ENCODE measurements at places on chromosomes 11 and 22. TPM values are rescaled to one million over a fixed set of nuclear protein-coding genes. Genes with fewer than 3 reads are reported as not detected.

DNA sequence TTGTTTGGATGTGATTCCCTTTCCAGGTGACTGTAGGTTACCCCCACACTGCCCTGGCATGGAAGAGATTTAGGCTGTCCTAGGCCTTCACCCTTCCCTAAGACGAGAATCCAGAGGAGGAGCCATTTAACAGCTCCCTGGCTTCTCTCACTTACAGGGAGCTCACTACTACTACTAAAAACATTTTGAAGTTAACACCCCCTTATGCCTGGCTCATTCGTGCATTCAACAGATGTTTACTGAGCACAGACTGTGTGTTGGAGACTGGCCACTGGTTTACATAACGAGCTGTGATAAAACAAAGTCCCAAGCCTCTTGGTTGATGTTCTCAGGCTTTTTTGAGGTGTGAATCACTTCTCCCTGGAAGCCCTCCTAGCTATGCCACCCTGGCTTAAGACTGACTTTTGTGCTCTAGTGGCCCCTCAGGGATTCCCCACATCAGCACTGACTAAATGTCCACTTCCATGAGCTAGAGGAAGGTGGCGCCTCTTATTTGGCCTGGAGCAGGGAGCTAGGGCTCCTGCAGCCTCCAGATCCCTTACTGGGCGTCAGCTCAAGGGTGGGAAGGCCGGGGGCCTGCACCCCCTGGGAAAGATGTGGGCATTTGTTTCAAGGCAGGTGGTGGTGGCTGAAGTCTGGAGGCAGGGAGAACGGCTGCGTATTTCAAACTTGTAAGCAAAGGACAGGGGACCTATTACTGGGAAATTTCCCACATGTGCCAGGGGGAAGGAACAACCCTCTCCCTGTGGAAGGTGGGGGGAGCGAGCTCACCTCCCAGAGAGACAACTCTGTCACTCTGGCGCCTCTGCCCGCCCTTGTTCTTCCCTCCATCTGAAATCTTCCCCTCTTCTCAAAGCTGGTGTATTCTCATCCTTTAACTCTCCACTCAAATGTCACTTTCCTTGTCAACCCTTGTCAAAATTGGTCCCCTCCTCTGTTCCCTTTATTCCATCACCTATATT lies 19.4 kb upstream of the MALAT1 start:
- DNase-seq: peak; percentile 57

DNA sequence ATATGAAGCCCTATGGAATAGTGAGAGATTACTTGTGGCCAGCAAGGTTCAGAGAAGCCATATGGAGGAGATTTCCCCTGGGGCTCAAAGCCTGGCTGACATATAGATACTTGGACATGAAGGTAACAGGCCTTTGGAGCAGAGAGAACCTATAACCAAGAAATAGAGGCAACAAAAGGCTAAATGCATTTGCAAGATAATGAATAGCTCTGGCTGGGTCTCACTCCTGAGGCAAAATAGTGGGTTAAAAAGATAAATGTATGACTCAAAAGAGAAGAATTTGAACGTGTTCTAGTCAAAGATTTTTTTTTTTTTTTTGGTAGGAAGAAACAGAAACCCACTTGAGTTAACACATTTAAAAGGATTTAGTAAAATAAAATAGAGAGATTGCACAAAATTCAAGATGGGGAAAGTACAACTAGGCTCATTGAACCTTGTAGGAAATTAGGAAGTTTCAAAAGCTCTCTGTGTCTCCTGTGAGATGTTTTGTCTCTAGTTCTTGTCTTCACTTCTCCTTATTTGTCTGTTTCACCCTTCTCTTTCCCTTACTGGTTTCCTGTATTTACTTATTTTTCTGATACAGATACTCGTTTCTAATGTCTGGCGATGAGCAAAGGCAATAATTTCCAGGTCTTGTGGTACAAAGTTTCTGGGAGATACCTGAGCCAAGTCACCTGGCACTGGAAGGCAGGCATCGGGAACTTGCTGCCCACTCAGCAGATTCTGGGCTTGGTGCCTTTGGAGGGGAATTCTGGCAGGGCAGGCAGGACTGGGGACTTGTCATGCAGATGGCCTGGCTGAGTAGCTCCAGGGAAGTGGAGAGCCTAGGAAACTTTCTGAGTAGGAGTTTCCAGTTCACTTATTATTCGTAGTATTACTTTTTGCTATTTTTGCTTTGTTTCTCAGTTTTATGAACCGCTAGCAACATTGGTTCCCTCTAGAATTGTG lies 49.2 kb upstream of the SESN3 start:
- no peak for DNase-seq

- no peak for DNase-seq
Observed at GRCh38 chr11:95378789-95379188, 147.8 kb upstream of the SESN3 start.

DNA sequence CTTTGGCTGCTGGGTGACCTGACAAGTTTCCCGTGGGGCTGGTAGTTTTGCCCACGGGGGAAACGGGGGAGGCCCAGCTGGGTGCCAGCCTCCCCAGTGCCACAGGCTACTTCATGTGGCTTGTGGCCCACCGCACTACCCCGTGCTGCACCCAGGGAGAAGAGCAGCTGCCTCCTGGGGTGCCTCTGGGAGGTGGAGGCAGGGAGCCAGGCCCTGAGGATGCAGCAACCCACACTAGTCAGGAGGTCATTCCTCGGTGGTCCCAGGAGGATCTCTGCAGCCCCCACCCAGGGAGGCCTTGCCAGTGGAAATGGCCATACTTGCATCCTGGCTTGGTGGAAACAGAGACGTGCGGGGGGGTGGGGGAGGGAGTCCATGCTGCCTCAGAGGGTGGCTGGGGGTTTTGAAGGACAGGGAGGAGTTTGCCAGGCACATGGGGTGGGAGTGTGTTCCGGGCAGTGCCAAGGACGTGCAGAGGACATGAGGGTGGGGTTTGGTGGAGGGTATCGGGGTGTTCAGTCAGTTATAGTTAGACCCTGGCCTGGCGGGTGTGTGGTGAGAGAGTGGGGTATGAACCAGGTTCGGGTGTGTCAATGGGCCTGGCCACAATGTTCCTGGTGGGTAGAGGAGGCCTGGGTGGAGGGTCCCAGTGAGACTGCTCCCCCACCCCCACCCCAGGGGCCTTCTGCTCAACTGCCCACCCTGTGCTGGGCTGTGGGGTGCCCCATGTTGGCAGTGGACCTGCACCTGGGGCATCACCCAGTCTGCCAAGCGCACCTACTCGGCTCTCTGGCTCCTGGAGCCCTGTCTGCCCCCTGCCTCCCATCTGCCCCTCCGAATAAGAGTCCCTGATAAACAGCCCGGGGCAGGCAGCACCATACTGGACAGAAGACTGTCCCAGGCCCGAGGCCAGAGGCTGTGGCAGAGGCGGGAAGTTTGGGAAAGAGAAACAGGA lies 3.8 kb downstream of the PIM3 start:
- peak; percentile 32 for DNase-seq

DNA sequence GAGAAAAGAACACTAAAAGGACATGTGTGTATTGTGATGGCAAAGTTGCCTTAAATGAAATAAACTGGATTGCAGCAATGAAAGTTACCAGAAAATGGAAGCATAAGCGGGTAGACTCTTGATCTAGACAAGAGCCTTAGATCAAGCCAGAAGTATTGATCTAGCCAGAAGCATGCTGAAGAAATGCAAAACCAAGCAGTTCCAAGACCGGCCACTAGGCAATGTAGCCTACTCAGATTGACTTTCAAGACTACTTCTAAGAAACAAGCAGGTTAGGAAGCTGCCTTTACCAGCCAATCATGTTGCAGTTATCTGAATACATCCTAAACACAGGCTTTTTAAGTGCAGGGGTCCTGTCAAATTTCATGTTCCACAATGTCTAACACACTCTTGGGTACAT lies 54.6 kb downstream of the KCNA4 start:
- no peak for DNase-seq

GRCh38 chr11:78560826-78561484 lies 13.7 kb downstream of the NARS2 start:
- DNase-seq: no peak

GRCh38 chr11:11587122-11587521 lies 34.7 kb downstream of the GALNT18 start:
- no peak for DNase-seq

GRCh38 chr11:7506243-7506642 lies 7.6 kb upstream of the PPFIBP2 start:
- no peak for DNase-seq

DNA sequence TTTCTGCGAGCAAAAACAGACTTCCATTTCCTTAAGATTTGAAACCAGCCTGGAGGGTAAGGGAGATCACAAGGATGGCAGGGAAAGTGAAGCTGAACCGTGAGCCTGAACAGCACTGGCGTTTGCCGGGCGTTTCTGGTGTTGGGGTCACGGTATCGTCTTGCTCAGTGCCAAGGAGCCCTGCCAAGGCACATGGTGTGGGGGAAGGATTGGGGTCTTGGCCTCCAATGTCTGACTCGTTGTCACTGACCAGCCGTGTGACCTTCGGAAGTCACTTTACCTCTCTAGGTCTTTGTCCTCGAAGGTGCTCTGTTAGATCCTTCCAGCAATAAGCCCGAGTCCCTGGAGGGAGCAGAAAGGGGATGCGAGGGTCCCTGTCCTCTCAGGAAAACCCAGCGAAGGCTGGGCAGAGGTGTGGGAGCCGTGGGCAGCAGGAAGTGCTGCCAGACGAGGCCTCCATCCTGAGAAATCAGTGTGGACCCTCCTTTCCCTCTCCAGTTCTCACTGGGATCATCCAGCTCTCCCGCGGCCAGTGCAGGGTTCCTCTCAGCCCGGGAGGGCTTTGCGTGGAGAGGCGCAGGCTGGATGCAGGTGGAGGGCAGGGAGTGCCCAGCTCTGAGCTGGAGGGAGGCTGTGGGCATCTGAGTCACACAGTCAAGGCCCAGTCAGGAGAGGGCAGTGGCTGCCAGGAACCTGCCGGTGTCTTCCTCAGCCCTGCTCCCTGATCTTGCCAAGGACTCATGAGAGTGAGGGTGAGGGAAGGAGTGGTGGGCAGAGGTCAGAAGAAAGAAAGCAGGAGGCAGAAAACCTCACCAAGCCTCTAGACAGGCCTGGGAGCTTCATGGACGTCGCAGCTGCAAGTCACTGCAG lies 18.9 kb downstream of the TOM1 start:
- peak; percentile 69 for DNase-seq

DNA sequence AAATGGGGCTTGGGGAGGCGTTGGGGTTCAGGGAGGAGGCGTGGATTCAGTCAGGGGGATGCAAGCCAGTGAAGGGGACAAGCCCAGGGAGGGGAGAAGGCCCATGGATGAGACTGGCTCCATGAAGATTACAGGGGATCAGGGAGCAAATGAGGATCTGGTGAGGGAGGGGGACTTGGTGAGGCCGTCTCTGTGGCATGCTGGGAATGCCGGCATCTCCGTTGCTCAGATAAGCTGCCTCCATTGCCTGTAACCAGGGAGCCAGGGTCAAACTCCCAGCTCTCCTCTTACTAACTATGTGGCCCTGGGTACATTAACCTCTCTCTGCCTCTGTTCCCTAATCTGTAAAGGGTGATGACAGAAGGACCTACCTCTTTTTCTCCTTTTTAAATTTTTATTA lies 38.7 kb downstream of the TPBGL start:
- no peak for DNase-seq

DNA sequence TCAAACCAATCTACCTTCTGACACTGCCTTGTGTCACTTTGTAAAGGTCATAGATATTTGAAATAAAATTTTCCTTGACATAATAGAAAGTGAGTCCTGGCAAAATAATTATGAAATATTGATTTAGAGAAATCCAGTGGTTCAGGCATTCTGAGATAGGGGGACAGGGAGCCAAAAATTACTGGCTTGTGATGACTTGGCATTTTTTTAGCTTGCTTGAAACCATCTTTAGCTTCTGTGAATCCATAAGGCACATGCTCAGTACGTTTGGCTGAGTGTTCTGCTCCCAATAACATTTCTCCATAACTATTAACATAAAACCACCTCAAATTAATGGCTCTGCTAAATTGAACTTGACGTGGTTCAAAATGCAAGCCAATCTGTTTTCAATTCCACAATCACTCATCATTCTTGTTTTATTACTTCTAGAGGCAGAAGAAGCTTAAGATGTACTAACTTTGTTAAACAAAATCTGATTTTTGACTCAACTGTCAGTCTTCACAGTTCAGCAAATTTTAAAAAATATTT lies 209.0 kb downstream of the LRRC4C start:
- DNase-seq: no peak

DNA sequence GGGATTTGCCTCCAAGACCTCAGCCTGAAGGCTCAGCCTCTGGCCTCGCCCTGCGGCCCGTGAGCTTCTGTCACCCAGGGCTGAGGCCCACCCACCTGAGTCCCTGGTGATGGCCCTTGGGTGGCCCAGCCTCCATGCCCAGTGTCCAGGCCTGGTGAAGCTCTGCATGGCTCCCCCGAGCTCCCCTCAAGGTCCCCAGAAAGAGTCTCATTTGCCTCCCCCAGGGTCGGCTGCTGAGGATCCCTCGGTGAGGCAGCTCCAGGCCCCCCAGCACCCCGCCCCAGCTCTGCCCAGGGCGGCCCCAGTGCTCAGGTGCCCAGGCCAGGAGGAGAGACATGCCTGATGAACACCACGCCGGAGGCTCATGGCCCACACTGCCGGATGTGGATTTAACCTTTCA lies 2.1 kb upstream of the TH start:
- DNase-seq: no peak

GRCh38 chr22:46833228-46833627 lies 70.8 kb downstream of the TBC1D22A start:
- no peak for DNase-seq

DNA sequence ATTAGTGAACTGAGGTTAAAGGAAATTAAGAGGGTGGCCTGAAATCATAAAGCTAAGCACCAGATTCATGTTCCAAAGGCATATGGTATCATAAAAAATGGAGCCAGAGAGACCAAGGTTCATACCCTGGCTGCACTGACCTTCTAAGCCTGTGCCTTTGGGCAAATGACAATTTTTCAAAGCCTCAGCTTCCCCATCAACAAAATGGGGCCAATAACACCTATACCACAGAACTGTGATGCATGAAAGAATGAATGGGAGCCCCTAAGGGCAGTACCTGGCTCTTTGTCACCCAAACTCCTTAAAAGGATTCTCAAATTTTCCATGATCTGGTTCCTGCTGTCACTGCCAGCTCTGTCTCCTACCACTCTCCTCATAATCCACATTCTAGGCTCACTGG lies 72.5 kb downstream of the RAB30 start:
- DNase-seq: no peak

GRCh38 chr11:126864934-126865333 lies 135.6 kb downstream of the KIRREL3 start:
- no peak for DNase-seq

- no peak for DNase-seq
Observed at GRCh38 chr11:83510530-83511460, 224.6 kb upstream of the CCDC90B start.

- DNase-seq: no peak
Observed at GRCh38 chr22:21791635-21792625, 56.3 kb upstream of the YPEL1 start.

- DNase-seq: peak; percentile 96
Observed at GRCh38 chr11:2885678-2886081, at the start of gene CDKN1C. Gene CDKN1C, minus strand, starts transcription at chr11:2885775. Its CDS starts 319 bp downstream, at chr11:2885456.

TBX1 gene
- total RNA-seq: 4.6 TPM

GLB1L2 gene
- 3.9 TPM for total RNA-seq

SLC17A6 gene
- total RNA-seq: not detected

ARHGAP1 gene
- total RNA-seq: 38.7 TPM

C11orf87 gene
- 0.14 TPM for total RNA-seq

BTBD18 gene
- total RNA-seq: not detected

NAV2 gene
- total RNA-seq: 6.3 TPM

Measured in adrenal gland (tissue), 19 donors.